ENCODE measurements at places on chromosomes 12 and 14.

DNA sequence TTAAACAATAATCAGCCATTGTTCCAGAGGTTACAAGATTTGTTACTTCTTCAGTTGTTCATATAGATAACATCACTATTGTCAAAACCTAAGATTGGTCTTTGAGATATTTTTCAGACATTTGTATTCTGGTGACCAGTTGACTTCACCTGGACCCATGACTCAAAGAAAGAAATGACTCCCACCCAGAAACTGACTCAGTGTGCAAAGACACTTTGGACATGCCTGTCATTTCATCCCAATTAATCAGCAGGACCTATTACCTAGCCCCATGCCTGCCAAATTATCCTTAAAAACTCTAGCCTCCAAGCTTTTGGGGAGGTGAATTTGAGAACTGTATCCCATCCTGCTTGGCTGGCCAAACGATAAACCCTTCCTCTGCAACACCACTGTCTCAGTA lies 27.7 kb upstream of the TSPAN11 start:
- DNase-seq = no peak

DNA sequence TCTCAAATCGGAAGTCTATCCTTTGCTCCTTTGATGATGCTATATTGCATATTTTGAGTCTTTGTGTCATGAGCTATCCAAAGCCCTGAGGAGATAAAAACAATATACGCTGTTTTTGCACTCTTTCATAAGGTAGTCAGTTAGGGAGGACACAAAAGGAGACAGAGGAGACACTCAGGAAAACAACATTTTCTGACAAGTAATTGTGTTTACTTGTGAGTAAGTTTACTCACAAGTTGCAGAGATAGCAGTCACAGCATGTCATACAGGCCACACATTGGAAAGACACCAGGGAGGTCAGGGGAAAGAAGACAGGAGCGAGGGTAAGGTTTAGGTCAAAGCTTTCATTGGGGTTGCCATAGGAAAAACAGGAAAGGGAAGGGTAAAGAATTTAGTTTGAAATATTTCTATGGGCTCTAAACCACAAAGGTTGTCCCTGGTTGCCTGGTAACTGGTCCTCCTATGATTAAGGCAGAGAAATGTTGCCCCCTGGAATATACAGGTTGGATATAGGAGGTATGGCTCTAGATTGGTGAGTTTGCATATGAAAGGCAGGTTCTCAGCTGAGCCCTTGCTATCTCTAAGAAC lies 7.4 kb upstream of the GABARAPL1 start:
- DNase-seq = peak; percentile 56

DNA sequence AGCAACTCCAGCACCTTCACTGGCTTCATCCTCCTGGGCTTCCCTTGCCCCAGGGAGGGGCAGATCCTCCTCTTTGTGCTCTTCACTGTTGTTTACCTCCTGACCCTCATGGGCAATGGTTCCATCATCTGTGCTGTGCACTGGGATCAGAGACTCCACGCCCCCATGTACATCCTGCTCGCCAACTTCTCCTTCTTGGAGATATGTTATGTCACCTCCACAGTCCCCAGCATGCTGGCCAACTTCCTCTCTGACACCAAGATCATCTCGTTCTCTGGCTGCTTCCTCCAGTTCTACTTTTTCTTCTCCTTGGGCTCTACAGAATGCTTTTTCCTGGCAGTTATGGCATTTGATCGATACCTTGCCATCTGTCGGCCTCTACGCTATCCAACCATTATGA lies 6.8 kb downstream of the OR11G2 start:
- no peak for DNase-seq

DNA sequence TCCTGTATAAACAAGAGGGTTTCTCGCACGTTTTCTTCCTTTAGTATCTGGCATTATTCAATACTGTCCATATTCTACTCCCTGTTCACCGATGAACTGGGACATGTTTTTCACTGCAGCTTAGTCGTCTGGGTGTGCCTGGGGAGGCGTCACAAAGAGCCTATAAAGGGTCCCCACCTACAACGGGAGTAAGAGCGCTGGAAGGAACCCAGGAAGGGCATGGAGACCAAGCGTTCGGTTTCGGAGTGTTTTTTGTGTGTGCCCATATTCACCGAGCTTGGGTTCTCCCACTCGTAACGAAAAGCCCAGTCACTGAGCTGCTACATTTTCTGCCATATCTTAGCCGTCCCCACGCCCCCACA lies 592 bp upstream of the USP15 start:
- no peak for DNase-seq

- no peak for DNase-seq
Measured at GRCh38 chr14:28340816-28341215, 425.8 kb upstream of the FOXG1 start.

- peak; percentile 61 for DNase-seq
Measured at GRCh38 chr14:63852817-63853731, at the start of gene SYNE2. TSS of gene SYNE2 (plus strand) at chr14:63853004. CDS start at chr14:63909149, 56,145 bp downstream.

GRCh38 chr14:91509083-91509877 lies 830 bp downstream of the PPP4R3A start:
- DNase-seq = peak; percentile 16

GRCh38 chr12:102741196-102741595 lies 175.8 kb downstream of the PAH start:
- no peak for DNase-seq

GRCh38 chr14:34065690-34066391 lies 115.0 kb upstream of the EGLN3 start:
- no peak for DNase-seq

DNA sequence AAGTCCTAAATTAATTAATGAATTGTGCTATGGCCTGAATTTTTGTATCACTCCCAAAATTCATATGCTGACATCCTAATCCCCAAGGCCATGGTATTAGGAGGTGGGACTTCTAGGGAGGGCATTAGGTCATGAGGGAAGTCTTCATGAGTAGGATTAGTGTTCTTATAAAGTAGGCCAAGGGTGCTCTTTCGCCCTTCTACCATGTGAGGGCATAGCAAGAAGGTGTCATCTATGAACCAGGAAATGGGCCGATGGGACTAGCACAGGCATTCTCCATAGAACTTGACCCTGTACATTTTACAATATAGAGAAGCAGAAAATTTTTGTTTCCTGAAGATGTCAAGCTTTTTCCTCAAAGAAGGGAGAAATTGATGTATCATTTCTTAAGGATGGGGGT lies 12.5 kb downstream of the SYT10 start:
- DNase-seq = no peak

DNA sequence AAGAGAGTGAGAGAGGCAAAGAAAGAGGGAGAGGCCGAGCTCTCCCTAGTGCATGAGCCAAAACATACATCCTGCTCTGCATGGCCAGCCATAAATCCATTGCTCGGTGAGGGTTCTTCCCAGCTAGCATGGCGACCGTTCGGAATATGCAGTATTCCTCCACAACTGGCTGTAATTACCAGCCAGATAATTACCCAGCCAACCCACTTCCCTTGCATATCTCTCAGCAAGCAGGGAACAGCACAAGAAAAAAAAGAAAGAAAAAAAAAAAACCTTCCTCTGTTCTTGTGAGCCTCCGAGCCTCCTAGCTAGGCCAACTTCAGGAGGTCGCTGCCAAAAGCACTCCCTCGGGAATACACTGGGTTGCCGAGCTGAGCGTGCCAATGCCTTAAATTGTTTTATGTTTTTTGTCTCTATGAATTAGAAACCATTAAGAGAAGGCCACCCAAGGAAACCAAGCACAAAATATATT lies 567.9 kb downstream of the MED13L start:
- DNase-seq = peak; percentile 59

- DNase-seq = no peak
Measured at GRCh38 chr12:117127933-117128823, 29.0 kb upstream of the TESC start.

DNA sequence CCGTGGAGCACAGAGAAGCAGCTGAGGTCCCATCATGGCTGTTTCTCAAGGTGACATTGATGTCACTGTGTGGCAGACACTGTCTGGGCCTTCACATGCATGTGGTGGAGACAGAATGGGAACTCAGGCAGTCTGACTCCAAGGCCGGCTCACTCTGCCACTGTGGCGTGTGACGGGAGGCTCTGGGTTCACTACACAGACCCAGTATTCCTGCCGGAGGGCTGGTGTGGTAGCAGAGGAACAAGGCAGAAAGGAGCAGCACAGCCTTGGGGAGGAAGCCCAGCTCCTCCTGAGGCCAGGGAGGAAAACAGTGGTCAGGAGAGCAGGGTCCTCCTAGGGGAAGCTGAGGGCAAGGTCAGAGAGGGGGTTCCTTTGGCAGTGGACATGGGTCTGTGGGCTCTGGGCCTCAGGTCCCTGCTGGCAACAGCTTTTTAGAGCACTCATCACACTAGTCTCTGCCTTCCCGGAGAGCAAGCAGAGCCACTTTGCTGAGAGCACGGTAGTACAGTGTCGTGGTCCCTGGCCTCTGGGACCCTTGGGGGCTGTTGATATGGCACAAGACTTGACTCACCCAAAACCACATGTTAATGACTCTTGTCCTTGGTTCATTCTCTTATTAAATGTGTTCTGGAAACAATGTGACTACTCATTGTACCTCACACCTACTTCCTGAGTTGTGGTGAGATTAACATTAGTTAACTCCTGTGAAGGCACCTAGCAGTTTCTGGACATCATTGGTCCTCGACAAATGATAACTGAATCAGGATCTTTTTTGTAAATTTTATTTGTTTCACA lies 21.3 kb downstream of the DCAF4 start:
- no peak for DNase-seq

DNA sequence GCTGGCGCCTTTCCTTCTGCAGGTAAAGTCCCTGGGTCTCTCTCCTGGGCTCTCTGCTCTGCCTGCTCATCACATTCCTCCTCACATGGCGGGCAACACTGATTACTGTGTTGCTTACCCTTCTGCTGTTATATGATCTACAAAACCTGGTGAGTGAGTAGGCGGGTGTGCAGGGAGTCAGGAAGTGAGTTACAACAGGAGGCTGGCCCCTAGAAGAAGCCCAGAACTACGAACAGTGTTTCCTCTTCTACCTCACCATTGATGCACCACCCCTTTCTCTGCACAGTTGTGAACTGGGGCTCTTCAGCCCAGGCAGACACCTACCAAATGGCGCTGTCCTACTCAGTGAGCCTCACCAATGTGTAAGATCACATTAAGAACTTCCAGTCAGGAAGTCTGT lies 4.9 kb upstream of the KLHL33 start:
- DNase-seq = no peak

- DNase-seq = no peak
Measured at GRCh38 chr12:98644433-98644711, 216 bp downstream of the IKBIP start.

- no peak for DNase-seq
Measured at GRCh38 chr12:122921917-122922316, 26.0 kb upstream of the VPS37B start.

GRCh38 chr12:123064885-123065619 lies 84.6 kb downstream of the ARL6IP4 start:
- DNase-seq = no peak

- no peak for DNase-seq
Measured at GRCh38 chr12:26857465-26858176, 24.6 kb upstream of the ITPR2 start.

GRCh38 chr14:96790186-96790585 lies 7.0 kb upstream of the VRK1 start:
- no peak for DNase-seq

DNA sequence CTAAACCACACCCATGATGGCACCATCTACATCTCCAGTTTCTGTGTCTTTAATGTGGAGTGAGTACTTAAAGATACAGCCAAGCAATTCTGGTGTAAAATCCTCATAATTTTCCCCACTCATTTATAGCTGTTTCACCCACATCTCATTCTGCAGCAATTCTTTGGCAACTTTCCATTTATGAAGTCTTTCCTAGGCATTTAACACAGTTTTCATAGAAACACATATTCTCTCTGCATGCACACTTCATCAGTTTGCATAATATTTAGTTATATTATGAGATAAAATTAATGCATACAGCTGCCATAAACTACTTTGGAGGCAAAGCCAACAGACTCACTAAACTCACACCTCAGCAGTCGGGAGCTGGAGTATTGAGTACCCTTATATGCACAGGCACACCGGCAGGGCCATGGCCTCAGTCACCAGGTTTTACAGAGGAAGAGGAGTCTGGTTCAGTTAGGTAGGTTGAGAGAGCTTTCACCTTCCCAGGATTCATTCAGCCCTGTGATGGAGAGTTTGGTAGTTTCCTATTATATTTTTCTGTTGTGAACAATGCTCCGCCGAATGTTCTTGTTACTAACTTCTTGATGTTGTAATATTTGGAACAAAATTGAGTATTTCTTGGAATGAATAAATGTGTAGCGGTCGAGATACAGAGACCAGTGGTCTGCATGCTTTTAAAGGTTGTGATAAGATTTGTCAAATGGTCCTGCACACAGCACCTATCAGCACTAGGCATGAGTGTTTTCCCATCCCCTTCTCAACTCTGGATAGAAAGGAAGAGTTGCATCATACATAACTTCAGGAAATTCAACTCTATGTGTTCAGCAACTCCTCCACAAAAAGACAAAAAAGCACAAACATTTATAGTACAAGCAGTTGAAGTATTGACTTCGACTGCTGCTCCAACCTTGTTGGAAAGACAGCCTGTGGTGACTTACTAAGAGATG lies 123.5 kb downstream of the TTC8 start:
- DNase-seq = no peak

DNA sequence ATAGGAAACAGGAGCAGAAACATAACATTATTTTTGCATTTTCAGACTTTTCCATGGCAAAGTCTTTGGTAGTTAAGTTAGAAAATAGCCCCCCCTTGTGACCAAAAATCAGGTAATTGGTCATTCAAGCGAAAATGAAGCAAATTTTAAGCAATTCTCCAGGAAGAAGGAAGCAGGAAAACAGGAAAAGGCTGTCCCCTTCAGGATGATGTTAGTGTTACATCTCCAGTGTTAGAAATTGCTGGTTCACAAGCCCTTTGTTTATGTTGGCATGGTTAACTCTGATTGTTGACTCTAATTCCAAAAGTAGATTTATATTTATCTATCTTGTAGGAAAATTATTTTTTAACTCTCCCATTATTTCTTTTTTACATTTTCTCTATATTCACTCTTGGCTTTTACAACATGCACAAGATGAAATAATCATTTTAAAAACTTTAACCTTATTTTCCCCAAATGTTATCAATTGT lies 18.8 kb upstream of the GAS2L3 start:
- peak; percentile 86 for DNase-seq

- no peak for DNase-seq
Measured at GRCh38 chr12:39199351-39199750, 243.6 kb downstream of the KIF21A start.

DNA sequence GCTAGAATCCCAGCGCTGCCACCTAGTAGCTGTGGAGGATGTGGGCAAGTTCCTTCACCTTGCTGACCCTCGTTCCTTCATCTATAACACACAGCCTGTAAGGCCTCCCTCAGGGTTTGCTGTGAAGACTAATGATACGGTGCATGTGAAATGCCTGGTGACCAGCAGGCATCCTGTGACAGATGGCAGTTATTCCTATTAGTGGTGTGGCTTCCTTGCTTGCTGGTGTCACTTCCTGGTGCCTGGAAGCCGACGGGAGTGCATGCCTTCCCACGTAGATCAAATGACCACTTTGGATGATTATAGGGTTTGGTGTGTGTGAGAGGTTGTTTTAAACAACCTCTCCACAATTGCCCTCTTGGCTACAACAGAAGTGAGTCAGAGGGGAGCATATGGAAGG lies 894.9 kb downstream of the VRK1 start:
- DNase-seq = no peak
